ENCODE measurements at places on chromosomes 4 and X. TPM values are rescaled to one million over a fixed set of nuclear protein-coding genes. Genes with fewer than 3 reads are reported as not detected.

The FHDC1 gene
- 2.0 TPM for total RNA-seq

The S100P gene
- 55.6 TPM for total RNA-seq

GRCh38 chr4:120082251-120082650, 15.6 kb upstream of the MAD2L1 start:
- no peak for DNase-seq

DNA sequence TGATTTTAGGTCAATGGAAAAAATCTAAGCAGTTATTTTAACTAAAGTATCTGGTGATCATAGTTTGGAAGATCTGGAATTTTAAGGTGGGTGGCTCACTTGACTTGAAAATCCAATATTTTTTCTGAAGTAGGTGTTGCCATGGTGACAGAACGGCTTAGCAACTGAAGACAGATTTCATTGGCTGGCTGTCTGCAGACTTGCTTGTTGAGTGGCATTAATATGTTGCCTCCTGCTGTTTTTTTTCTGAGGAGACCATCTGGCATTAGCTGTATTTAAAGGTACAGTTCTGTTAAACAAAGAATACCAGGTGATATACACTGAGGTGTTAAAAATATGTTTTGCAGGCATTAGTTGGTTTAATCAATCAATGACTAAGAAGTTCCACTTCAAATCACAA, 19.8 kb downstream of the CPE start:
- DNase-seq = peak; percentile 35

The AKAP14 gene
- total RNA-seq = not detected

DNA sequence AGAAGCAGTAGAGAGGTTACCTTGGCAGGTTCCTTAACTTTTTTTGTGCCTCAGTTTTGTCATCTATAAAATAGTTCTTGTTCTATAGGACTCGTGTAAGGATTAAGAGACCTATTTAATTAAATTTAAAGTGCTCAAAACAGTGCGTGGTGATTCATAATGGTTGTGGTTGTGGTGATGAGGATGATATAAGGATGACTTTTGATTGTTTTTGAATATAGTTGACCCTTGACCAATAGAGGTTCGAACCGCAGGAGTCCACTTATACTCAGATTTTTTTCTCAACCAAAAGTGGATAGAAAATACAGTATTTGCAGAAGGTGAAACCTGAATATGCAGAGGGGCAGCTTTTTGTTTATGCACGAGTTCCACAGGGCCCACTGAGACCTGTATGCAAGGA, 14.6 kb downstream of the SMAD1 start:
- DNase-seq = no peak

- DNase-seq = peak; percentile 83
These were observed 10.2 kb upstream of the DLG3 start for GRCh38 chrX:70434352-70434866.

The TRO gene
- not detected for total RNA-seq

DNA sequence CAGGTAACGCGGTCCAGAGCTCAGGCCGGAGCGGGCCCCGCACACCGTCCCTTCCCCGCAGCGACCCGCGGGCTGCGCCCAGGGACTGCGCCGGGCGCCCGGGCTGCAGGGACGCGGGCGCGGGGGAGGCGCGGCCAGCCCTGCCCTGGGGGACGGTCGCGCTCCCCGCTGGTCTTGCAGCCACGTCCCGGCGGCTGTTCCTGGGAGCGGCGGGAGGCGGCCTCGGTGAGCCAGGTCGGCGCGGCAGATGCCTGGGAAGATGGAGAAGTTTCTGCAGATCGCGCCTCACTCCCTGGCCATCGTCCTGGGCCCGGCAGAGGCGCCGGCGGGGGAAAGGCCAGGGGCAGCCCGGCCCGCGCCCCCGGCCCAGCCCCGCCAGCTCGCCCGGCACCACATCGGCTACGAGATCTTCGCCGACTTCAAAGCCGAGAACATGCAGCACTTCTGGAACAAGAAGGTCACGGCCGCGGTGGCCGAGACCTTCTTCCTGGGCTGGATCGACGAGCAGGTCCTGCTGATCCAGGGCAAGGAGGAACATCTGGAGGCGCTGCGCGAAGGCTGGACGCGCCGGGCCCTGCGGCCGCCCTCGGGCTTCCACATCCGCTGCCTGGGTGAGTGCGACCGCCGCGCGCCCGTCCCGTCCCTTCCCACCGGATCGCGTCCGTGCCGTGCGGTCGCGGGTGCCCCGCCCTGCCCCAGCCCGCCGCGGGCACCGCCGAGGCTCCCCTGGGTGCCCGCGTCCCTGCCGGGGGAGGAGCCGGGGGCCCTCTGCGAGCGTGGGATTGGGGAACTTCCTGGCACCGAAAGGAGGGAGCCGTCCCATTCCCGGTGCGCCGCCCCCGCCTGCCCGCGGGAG, 107.4 kb upstream of the STOX2 start:
- DNase-seq = peak; percentile 46

- no peak for DNase-seq
These were observed 1183.4 kb upstream of the PCDH7 start for GRCh38 chr4:29536745-29537144.

The HHIP gene
- total RNA-seq = 0.12 TPM

The TRIM2 gene
- total RNA-seq = 37.2 TPM

DNA sequence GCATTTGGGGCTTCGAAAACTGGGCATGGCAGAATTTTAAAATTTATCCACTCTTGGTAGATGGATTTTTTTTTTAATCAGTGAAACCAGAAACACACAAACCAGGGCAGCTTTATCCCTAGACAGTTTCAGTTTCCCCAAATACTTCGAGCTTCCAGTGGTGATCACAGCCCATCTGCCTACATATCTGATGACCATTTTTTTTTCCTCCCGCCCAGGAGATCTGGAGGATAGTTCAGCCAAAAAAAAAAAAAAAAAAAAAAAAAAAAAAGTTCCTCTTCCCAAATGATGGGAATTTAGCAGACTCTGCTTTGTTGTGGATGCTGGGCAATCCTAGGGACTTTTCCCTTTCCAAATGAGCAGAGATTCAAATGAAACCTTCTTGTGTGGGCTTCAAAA, 1.0 kb upstream of the TBC1D9 start:
- no peak for DNase-seq

DNA sequence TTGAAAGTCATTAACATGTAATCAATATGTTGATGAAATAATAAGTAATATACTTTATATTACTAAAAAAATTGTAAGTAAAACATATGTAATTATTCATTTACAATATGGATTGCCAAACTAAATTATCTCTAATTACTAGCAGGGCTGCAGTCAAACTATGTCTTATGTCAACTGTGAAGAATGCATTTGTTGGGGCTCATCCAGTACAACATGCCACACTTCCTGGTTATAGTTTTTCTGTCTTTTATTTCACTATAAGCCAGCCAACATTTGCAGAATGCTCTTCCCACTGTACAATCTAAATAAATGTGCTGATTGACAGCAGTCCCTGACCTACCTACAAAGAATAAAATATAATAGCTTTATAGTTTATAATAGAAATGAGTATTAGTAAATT, 975.4 kb upstream of the NDST4 start:
- no peak for DNase-seq

- peak; percentile 26 for DNase-seq
These were observed 1662.8 kb upstream of the ADGRL3 start for GRCh38 chr4:59537246-59537886.

The CLDN34 gene
- not detected for total RNA-seq

DNA sequence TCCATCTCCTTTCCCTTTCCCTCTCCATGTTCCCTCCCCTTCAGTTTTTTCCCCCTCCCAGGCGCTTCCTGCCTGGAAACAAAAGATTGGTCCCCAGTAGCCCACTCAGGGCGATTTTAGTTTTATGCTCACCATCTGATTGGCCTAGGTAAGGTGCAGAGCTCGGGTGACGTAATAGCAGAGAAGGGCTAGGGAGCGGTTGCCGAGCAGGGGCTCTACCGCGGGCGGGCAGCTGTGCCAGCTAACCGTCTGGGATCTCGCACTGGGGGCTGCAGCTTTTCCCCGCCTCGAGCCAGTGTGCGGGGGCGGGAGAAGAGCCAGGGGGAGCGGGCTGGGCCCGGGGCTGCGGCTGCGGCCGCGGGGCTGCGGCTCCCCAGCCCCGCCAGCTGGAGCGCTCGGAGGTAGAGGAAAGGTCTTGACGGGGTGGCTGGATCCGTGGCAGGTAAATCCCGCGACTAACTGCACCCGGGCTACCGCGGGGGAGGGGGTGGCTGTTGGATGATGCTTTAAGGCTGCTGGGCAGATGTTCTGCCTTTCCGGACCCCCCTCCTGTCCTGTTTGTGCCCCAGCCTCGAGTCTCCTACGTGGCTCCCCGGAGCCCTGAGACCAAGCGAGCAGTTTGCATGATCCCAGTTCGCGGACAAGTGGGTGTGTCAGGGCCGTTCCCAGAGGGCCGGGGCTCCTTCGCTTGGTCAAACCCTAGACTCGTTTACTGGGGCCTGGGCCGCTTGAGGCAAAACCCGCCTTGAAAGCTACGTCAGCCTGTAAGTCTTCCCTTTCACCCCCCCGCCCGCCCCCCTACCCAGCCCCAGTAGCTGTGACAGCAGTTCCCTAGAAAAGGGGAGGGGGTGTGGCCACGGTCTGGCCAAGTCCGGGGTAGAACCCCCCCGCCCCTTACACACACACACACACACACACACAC, at the start of gene PAK3:
Gene PAK3 (plus strand): TSS at position 218 of the 922 bp plus-strand sequence. CDS start 26,913 bp downstream, outside the sequence.
- DNase-seq = peak; percentile 77

DNA sequence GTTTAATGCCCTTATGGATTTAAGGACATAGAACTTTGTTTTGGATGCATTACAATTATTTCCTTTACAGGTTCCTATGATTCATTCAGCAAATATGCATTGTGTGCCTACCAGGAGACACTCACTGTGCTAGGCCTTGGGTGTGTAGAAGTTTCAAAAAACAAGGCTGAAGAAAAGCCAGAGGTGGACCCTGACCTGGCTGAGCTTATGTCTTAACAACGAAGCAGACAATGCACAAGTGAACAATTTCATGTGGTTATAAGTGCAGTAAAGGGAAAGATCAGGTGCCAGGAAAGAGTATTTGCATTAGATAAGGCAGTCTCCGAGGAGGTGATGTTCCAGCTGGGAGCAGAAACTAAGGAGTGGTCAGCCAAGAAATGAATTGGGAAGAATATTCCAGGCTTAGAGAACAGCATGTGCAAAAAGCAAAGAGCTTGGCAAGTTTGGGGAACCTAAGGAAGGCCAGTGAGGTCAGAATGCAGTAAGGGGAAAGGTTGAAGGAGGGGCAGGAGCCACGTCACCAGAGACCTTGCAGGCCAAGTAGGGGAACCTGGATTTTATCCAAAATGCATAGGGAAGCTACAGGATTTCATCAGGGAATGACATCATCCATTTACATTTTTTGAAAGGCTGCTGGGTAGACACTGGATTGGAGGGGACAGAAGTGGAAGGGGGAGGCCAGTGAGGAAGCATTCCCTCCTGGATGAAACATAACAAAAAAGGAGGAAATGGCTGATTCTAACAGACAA, 193.6 kb downstream of the SOWAHB start:
- peak; percentile 90 for DNase-seq

DNA sequence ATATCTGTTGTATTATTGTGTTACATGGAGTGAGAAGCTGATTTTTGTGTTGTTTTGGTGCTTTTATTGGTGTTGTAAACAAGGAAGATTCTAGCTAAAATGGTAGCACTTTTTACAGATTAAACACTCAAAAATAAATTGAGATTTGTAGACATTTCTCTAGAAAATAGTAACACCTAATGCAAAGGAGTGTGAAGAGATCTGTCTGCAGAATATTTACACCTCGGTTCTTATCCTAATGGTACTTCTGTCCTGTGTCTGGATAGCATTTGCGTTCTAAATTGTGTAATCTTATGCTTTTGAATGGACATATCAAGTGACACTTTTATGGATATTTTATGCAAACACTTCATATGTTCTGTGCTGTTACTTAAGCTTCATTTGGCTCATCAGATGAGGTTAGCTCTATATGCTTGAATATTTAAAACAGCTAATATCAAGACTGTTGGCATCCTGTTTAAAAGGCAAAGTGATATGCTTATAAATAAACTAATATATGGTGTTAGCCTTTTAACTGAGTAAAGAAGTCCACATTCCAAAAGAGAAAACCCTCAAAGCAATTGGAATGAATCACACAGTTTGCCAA, 6.0 kb downstream of the PCDH7 start:
- DNase-seq = peak; percentile 30

DNA sequence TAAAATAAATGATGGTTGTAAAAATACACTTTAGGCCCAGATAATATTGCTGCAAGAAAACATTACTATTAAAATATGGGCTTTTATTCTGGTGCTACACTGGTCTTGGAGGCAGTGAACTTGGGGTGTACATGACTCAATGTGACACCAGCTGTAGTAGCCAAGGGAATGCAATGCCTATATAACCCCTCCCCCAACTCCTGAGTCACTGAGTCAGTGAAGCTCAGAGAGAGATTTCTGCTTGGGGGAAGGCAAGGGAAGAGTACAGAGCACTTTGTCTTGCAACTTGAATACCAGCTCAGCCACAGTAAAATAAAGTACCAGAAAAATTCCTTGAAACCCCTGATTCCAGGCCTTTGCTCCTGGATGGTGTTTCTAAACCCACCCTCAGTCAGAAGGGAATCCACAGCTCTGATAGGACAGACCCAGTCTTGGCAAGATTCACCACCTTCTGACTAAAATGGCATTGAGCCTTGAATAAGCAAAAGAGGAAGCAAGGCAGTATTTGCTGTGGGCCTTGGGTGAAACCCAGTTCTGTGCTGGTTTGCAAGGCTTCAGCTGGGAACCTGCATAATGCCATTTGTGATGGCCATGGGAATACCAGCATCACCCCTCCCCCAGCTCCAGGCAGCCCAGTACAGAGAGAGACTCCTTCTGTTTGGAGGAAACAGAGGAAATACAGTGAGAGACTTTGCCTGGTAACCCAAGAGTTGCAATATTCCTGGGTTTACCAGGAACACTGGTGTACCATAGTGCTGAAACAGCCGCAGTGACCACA, 209.9 kb downstream of the IQCM start:
- DNase-seq = peak; percentile 54

The MAGEB10 gene
- total RNA-seq = not detected

The NMU gene
- total RNA-seq = 8.5 TPM

DNA sequence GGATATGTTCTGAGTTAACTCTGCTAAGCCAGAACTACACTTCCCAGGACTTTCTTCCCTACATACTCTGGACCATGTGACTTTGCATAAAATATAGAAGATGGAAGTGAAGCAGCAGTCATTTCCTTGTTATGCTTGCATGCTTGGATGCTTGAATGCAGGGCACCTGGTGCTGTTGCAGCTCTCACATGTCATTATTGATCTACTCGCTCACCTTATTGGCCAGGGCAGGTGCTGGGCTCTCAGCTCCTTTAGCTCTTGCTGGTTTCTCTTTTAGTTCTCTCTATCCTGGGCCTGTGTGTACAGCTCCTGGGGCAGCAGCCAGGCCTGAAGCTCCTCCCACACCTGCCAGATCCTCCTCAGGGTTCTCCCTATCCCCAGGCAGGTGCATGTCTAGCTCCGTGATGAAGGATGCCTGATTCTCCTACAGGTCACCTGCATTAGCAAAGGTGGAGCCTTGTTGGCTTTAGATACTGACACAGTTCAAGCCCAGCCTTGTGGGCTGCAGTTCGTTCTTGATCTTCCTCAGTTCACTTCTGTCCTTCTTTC, 53.3 kb downstream of the MED28 start:
- DNase-seq = no peak

DNA sequence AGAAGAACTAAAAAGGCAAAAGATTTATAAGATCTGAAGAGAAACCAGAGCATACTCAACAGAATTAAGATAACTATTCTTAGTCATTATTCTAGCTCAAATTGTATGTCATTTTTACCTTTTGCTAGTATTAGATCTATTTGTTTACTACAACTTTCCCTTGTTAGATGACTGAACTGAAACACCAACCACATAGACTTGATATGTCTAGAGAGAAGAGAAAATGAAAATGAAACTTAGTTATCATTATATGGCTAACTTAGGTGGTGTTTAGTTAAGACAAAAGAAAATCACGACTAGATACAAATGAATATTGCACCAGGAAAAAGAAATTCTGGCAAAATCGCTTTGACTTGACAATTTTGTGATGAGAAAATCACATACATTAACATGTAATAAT, 690.8 kb downstream of the PCDH18 start:
- DNase-seq = no peak

- DNase-seq = peak; percentile 58
These were observed 81.2 kb downstream of the ADAM29 start for GRCh38 chr4:174999407-174999806.
